ENCODE measurements at places on chromosomes 7 and 10.

- DNase-seq, result no peak
Observed at GRCh38 chr10:104614245-104614831, 26.8 kb upstream of the SORCS3 start.

DNA sequence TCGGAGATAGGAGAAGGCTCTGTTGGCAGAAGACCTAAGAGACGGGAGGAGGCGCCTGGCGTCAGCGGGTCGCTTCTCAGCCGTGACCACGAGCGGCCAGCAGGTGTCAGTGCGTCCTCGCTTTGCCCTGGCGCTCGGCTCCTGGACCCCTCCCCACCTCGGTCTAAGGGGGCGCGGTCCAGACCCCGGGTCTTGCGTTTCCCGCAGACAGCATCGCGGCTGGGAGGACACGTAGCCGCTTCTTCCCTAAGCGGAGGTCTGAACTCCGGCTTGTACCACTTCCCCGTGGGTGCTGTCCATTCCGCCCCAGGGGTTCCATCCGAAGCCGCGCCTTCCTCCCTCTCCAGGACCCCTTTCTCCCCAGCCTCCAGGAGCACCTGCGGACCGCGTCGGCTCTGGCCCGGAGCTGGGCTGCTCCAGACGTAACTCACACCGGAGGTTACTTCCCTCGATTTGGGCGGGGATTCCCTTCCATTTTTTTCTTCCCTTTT is 593 bp upstream of the ADRA2A start:
- DNase-seq, result no peak

DNA sequence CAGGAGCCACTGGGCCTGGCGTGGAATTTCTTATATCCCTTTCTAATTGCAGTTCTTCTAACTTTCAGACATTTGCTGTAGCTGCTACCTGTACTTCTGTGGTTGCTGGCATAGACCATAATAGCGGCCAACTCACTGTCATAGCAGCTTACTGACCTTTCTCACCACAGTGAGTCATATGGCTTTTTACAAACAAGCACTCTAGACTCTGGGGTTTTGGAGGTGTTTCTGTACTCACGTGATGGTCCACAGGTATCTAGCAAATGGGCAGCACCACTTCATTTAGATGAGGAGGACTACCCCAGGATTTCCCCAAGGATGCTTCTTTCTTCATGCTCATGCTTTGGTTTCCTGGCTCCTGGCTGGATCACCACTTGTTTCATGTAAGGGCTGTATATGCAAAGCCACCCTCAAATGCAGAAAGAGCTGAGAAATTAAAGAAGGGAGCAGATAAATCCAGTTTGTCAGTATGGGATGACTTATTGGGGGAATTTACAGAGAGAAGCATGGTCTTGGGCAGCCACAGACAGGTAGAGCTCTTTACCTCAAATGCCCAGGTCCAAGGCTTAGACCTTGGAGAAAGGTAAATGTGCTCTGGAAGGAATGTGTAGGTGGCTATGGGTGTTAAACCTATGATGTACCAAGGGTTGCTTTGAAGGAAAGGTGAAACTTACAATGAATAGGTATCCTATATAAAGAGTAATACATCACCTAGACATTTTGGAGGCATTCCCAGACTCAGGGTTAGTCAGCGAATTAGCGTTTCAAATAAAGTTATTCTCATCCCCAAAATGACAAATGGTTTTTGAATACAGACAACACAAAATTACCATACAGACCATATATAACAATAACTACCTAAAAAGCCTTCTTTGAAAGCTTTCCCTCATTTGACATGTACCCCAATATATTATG is 15.9 kb upstream of the SLC25A16 start:
- no peak for DNase-seq

DNA sequence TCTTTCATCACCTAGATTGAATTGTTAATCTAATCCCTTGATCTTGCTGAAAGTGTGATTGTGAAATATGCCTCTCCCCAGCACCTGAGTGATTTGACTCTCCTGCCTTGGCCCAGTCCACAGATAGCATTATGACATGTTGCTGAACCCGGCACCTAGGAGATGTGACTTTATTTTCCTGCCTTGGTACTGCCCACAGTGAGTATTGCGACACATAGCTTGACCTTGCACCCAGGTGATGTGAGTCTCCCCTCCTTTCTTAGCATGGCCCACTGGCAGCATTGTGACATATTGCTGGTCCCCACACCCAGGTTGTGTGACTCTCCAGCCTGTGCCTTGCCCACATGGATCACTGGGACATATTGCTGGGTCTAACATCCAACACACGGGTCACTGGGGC is 32.5 kb upstream of the ZNF107 start:
- DNase-seq, result no peak

GRCh38 chr7:1520539-1521234 is 9.8 kb upstream of the MAFK start:
- DNase-seq, result no peak
